ENCODE measurements at places on chromosomes 7 and 10.

- DNase-seq, result no peak
These were observed 4.9 kb downstream of the CPA4 start for GRCh38 chr7:130297628-130298543.

DNA sequence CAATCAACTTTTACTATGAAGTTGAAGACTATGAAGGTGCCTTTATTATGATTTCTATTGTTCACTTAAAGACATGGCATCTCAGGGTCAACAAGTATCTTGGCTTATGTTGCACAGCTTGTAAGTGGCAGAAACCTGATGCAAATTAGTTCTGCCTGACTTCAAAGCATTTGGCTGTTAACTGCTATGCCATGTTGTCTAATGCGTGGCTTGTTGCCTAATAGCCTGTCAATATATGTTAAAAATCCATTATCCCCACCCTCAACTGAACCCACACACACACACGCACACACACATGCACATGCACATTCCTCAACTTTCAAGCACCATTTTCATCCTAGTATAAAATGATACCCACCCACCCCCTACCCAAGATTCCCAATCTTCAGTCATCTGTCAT lies 217.1 kb downstream of the NRG3 start:
- no peak for DNase-seq

DNA sequence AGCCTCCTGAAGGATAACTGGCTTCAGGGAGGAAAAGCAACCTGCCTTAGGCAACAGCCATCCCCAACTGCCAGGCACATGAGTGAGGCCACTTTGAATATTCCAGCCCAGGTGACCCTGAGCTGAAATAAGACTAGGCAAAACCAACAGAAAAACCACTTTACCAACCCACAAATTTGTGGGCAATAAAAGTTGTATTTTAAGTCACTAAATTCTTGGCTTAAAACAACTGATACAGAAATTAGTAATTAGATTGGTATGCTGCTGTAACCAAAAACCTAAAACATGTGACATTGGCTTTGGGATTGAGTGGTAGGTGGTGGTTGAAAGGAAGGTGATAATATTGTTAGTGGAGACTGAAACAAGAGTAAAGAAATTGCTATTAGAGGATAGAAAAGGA lies 39.9 kb downstream of the ABCB4 start:
- no peak for DNase-seq

- peak; percentile 20 for DNase-seq
These were observed 20.6 kb downstream of the HYAL4 start for GRCh38 chr7:123865517-123866117.

GRCh38 chr7:17407229-17407628 lies 108.8 kb downstream of the AHR start:
- DNase-seq, result no peak

- DNase-seq, result no peak
These were observed 578 bp downstream of the CACUL1 start for GRCh38 chr10:118754229-118754555.

DNA sequence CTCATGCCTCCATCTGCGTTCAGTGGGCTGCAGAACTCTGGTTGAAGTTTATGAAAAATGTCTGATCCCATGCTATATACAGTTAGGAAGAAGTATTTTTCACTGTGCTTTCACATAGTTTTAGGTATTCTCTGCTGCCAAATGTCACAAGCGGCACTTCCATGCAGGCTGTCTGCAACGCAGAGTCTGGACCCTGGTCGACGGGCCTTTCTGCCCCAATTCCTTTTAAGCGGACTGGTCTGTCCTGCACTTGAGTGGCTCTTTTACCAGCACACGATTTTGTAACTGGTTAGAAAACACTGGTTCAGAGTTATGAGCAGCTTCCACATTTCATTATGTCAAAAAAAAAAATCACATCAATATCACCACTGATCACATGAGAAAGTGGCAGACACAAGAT lies 143.0 kb downstream of the DIP2C start:
- no peak for DNase-seq

- no peak for DNase-seq
These were observed 3.0 kb upstream of the NANOS1 start for GRCh38 chr10:119026301-119027110.
